ENCODE measurements at places on chromosomes 5 and 9.

- DNase-seq: no peak
- H3K27me3 ChIP-seq: no peaks in the 10 kb centered on the region
- peaks cover 2% of the 10 kb centered on the region for H3K36me3 ChIP-seq
- no peaks in the 10 kb centered on the region for H3K4me1 ChIP-seq
Measured at GRCh38 chr9:126965541-126966428, 51.2 kb downstream of the RALGPS1 start.

DNA sequence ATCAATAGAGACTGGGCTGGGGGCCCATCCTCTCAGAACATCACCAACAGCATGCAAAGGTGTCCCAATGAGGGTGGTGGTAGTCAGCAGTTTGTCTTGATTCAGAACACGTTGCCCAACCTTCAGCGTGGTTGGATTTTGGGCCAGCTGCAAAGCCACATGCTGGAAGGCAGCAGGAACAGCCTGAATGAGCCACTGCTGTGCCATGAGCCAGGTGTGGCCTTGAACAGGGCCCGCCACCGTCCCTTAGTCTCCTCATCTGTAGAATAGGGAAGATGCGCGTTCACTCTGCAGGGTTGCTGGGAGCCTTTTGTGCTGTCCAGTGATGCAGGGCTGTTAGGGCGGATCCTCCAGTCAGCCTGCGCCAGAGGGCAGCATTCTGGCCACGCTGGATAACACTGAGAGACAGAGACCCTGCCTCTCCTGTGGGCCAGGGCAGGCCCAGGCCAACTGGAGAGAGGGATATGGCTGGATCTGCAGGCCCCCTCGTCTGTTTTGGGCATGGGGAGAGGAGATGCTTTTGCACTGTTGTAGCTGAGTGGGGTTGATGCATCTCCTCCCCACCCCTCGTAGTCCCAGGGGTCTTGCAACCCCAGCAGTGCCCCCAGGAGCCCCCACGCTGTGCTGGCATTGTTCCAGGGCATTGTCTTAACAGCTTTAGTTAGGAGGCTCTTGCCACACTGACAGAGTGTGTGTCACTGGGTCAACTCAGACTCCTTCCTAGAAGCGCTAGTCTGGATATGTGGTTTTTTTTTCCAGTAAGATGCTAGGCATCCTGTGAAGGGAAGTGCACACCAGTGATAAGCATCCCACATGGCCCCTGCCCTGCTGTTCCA, 42.1 kb downstream of the SLC46A2 start:
- no peak overlapping the region for H3K27ac ChIP-seq
- no peaks in the 10 kb centered on the region for H3K27me3 ChIP-seq
- H3K4me3 ChIP-seq: no peak overlapping the region
- no peaks in the 10 kb centered on the region for H3K4me1 ChIP-seq
- no peaks in the 10 kb centered on the region for H3K36me3 ChIP-seq

DNA sequence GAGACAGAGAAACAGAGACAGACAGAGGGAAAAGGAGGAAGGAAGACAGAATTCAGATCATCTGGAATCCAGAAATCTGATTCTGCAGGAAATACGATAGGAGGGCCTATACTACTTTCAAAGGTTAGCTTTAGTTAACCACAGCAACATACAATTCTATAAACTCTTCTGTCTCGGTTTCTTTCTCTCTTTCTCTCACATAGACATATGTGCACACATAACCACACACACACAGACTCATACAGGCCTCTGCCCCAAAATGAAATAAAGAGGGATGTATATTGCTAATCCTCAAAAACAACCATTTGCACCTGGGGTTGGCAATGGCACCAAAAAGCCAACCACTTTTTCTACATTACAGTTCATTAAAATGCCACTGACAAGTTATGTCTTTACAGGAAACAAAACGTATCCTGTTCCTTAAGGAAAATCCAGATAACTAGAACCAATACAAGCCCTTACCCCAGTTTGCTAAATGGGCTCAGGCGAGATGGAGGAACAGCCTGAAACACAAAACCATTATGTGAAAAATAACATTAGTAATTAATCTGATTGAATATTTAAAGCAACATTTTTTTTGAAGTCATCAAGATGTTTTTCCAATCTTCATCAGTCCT, 372.3 kb upstream of the CCNH start:
- DNase-seq: no peak
- no peaks in the 10 kb centered on the region for H3K36me3 ChIP-seq
- H3K4me1 ChIP-seq: no peaks in the 10 kb centered on the region
- H3K4me3 ChIP-seq: no peak overlapping the region
- H3K27ac ChIP-seq: no peak overlapping the region

DNA sequence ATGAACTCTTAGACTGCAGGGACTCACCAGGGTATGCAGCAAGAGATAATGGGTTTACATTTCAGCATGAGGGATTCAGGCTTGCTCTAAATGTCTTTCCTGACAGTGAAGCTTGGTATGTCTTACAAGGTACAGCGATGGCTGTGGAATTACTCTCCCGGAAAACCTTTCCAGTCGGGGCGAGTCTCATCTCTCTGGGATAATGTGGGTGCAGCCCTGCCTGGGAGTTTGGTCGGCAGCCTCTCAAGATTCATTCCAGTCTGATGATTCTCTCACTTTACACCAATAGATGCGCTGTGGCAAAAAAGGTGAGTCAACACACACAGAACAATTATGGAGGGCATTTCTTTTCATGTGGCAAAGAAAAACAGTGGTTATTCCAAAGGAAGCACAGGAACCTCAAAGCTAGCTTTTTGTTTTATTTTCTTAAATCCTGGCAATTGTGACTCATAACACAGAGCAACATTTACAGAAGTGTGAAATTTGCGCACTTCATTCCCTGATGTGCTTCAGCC, 190.3 kb downstream of the DCP2 start:
- no peak overlapping the region for H3K27ac ChIP-seq
- no peaks in the 10 kb centered on the region for H3K36me3 ChIP-seq
- no peaks in the 10 kb centered on the region for H3K27me3 ChIP-seq
- H3K4me1 ChIP-seq: no peaks in the 10 kb centered on the region
- no peak for DNase-seq

DNA sequence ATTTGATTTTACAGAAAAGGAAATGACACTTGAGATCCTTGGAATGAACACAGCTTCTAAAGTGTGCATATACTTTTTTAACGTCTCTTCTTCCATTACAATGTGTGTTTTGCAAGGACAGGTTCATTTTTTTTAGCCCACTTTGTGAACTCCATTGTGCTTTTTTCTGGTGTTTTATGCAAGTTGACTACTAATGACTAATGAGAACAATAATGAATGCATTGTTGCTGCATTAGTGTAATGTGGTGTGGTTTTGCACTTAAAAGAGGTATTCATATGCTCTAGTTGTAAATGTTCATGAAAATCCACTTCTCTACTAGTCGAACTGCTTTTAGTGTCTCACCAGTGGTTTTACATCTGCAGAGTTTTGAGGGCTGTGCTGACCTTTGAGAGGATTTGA, 93.6 kb downstream of the UHRF2 start:
- DNase-seq: no peak
- no peaks in the 10 kb centered on the region for H3K27me3 ChIP-seq
- H3K4me1 ChIP-seq: no peaks in the 10 kb centered on the region
- H3K27ac ChIP-seq: no peak overlapping the region
- H3K4me3 ChIP-seq: no peak overlapping the region
- peaks cover 7% of the 10 kb centered on the region for H3K36me3 ChIP-seq

Data from right lobe of liver (tissue), 6 donors.